ENCODE measurements at places on chromosomes 16 and 17.
A peak's percentile ranks its signal among the peaks of the same experiment; 100 is the strongest.

- no peak for DNase-seq
Observed at GRCh38 chr17:73695035-73695738, 50.9 kb upstream of the SDK2 start.

GRCh38 chr17:8941520-8941919 is 24.0 kb downstream of the PIK3R5 start:
- DNase-seq = no peak

- peak; percentile 90 for DNase-seq
Observed at GRCh38 chr16:10752843-10753523, 9.3 kb downstream of the NUBP1 start.

GRCh38 chr17:78559749-78560368 is 17.3 kb downstream of the DNAH17 start:
- DNase-seq = no peak

GRCh38 chr17:32525122-32525521 is 38.3 kb downstream of the CDK5R1 start:
- DNase-seq = no peak

DNA sequence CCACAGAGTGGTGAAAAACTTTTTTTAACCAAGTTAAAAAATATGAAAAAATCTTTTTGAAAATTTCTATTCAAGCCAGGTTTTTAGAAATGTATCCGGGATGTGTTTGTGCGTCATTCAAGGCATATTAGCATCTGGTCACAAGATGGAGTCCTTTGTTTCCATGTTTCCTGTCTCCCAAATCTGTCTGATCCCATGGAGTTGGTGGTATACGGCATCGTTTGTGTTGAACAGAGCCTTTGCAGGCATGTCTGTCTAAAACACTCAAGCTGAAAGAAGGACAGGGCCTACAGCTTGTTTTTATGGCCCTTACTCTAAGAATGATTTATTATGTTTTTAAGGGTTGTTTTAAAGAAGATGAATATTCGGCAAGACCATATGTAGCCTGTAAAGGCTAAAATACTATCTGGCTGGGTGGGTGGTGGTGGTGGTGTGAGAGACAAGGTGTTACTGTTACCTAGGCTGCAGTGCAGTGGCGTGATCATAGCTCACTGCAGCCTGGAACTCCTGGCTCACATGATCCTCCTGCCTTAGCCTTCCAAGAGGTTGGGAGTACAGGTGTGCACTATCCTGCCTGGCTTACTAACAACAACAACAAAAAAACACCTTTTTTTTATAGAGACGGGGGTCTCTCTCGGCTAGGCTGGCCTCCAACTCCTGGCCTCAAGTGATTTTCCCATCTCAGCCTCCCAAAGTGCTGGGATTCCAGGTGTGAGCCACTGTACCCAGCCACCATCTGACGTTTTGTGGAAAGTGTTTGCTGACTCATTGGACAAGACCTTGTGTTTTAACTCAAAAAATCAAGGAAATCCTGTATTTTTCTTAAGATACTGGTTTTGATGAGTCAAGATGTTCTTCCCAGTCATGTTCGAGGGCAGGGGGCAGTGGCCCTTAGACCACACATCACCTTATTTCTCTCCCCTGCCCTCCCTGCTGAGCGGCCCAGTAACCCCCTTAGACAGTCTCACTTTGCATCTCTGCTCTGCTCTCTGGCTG is 52.2 kb downstream of the NDE1 start:
- DNase-seq = no peak

- DNase-seq = no peak
Observed at GRCh38 chr17:1673041-1673785, 11.5 kb downstream of the PRPF8 start.

- DNase-seq = no peak
Observed at GRCh38 chr17:68457168-68457538, at the start of gene WIPI1. WIPI1 (minus strand) TSS chr17:68457496; CDS start chr17:68457421, 75 bp downstream.
